ENCODE measurements at places on chromosomes 4 and X.

- no peak for DNase-seq
Observed at GRCh38 chr4:182826391-182826790, 90.8 kb downstream of the DCTD start.

- DNase-seq = no peak
Observed at GRCh38 chrX:12978205-12979025, 3.5 kb downstream of the TMSB4X start.

GRCh38 chrX:104108955-104109354, 3.4 kb upstream of the ZCCHC18 start:
- no peak for DNase-seq

DNA sequence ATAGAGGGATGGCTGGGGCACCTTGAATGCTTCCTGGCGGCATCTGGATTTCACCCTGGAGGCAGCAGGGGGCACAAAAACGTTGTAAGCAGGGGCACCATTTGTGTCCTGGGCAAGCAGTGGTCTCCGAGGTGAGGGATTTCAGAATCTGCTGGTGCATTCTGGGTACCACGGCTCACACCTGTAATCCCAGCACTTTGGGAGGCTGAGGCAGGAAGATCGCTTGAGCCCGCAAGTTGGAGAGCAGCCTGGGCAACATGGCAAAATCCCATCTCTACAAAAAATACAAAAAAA, 16.8 kb upstream of the TBC1D14 start:
- no peak for DNase-seq

- DNase-seq = no peak
Observed at GRCh38 chr4:8886612-8887406, 15.2 kb upstream of the HMX1 start.

All from GM20000 (cell line).